ENCODE measurements at places on chromosomes 13 and 19.
A peak's percentile ranks its signal among the peaks of the same experiment; 100 is the strongest.

DNA sequence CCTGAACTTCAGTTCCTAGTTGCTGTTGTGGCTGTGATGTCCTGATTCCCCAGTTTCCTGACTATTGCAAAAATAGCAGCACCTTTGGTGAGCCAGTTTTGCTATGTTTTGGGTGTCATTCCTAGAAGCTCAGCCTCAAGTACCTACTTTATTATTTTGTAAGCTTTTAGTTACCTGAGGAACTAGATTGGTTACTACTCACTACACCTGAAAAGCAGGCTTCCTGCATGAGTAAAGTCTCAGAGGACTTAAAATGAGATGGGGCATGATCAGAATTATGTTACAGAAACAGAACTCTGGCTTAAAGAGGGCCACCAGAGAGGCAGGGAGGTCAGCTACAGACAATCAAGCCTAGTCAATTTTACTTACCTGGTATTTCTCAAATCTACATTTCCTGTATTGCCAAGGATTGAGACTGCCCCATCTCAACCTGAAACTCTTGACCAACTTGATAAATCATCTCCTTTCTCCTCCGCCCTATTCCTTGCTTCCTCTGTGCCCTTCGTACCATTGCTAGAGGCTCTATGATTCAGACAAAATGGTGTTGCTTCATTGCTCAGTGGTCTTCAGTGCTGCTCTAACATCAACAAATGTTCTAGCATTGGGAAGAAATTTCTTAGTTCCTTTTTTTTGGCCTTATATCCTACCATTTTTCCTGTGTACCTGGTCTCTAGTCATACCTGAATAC is 58.9 kb downstream of the RAP2A start:
- DNase-seq: no peak

DNA sequence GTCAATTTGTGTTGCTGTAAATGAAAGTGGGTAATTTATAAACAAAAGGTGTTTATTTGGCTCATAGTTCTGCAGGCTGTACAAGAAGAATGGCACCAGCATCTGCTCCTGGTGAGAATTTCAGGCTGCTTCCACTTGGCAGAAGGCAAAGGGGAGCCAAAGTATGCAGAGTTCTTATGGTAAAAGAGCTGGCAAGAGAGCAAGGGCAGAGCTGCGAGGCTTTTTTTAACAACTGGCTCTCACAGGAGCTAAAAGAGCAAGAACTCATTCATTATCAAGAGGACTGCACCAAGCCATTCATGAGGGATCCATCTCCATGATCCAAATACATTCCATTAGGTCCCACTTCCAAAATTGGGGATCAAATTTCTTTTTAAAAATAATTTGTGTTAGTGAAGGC is 1712.7 kb downstream of the SLITRK5 start:
- DNase-seq: no peak

DNA sequence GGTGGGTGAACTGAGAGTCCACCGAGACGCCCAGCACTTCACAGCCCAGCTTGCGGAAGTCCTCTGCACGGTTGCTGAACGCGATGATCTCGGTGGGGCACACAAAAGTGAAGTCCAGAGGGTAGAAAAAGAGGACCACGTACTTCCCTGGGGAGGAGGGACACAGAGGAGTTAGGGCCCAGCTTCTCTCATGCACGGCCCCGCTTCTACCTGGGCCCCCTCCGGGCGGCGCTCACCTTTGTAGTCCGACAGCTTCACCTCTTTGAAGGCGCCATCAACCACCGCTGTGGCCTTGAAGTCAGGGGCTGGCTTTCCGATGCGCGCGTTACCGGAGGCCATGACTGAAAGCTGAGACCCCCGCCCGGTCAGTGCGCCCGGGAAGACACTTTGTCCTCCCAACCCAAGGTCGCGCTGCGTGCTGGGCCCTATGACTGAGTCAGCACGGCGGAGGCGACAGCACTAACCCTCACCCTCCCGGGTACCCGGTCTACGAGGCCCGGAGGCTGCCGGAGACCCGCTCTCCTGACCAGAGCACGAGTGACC is 606 bp downstream of the PRDX2 start:
- no peak for DNase-seq

- no peak for DNase-seq
Measured at GRCh38 chr19:31415322-31415721, 66.1 kb upstream of the TSHZ3 start.

GRCh38 chr19:43465468-43466120 is at the start of gene LYPD3:
Gene LYPD3 (minus strand): TSS chr19:43465608. CDS start chr19:43465571, 37 bp downstream.
- peak; percentile 89 for DNase-seq

GRCh38 chr19:2986951-2987524 is 9.7 kb downstream of the TLE6 start:
- DNase-seq: no peak
